Activated naive CD8-positive, alpha-beta T cell treated with anti-CD3 and anti-CD28 coated beads, Interleukin-2, amount 50 U/mL, for 24 hours (primary cell): ENCODE measurements at places on chromosomes 7 and 10.

DNA sequence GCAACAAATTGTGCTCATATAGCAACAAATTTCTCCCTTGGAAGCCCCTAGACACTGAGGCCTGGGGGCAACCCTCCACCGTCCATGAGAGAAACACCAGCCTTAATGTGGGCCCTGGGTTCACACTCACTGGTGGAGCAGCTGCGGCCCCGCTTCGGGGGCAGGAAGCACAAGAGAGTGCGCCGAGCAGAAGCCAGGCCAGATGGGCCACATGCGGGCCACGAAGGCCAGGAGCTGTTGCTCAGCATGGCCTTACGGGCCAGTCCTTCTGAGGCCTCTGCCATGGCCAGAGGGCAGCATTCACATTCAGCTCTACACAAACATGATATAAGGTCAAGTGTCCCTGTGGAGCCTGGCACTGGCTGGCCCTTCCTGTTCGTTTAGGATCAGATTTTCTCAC lies 60.0 kb upstream of the VIPR2 start:
- DNase-seq, result no peak

DNA sequence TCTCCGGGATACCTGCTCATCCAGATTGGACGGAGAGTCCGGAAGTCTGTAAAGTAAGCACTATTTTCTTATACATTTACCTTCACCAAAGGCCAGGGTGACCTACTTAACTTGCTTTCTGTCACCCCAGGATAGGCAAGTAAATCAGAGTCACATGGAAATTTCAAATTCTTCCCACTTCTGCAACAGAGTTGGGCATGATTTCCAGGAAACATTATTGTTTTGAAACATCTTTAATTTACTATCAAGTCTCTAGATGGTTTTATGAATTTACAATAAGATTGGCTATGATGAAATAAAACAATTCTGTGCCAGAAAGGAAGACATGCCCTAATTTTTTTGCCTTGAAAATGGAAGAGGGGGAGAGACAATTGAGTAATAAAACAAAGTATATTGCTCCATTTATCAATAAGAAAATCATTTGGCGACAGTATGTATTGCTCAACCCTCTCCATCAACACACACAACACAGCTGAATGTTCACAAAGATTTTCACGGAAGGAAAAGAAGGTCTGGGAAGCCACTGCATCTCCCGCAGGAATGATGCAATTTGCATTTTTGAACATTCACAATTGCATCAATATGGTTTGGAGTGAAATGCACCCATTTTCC lies 702.8 kb downstream of the PARD3 start:
- no peak for DNase-seq

DNA sequence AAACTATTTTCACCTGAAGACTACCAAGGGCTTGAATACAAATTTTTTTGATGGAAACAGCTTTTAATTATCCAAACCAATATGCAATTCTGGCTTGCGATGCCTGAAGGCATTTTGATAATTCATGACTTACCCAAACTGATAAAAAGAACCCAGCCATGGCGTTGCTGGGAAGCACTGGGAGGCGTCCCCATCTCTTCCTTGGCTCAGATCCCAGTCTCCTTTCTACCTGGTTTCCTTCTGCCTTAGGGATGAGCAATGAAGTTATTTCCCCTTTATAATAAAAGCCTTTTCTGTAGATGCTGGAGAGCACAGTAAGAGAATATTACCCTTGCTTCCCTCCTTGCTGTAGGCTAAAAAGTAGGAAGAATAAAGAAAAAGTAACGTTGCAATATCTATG lies 129.1 kb upstream of the ANK3 start:
- DNase-seq, result no peak

- DNase-seq, result no peak
Measured at GRCh38 chr7:132177708-132178401, 398.4 kb downstream of the PLXNA4 start.

DNA sequence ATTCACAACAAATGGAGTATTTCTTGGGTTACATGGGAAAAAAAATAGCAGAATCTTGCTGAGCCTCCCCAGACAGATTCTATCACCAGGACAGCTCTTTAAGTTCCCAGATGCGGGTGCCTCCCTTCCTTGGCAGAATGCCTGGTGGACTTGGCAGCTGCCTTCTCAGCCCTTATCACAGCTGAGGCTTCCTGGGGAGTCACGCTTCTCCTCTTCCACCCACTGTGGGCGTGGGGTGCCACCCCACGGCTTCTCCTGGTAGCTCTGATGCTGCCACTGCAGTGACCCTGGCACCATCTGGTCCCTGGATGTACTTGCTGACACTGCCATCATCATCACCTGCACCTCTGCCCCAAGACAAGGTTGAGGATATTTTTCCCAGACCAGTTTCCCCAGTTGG lies 16.2 kb upstream of the NME8 start:
- peak; percentile 15 for DNase-seq

DNA sequence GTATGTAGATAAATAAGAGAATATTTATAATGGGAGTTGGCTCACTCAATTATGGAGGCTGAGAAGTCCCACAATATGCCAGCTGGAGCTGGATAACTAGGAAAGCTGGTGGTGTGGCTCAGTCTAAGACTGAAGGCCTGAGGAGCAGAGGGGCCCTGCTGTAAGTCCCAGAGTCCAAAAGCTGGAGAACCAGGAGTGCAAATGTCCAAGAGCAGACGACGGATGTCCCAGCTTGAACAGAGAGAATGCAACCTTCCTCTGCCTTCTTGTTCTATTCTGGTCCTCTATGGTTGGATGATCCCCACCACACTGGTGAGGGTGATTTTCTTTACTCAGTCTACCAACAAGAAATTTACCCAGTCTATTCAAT lies 13.2 kb downstream of the IL2RA start:
- DNase-seq, result no peak

GRCh38 chr10:128657548-128657947 lies 531.3 kb upstream of the MKI67 start:
- DNase-seq, result no peak

GRCh38 chr7:139747662-139748372 lies 30.0 kb downstream of the HIPK2 start:
- no peak for DNase-seq

DNA sequence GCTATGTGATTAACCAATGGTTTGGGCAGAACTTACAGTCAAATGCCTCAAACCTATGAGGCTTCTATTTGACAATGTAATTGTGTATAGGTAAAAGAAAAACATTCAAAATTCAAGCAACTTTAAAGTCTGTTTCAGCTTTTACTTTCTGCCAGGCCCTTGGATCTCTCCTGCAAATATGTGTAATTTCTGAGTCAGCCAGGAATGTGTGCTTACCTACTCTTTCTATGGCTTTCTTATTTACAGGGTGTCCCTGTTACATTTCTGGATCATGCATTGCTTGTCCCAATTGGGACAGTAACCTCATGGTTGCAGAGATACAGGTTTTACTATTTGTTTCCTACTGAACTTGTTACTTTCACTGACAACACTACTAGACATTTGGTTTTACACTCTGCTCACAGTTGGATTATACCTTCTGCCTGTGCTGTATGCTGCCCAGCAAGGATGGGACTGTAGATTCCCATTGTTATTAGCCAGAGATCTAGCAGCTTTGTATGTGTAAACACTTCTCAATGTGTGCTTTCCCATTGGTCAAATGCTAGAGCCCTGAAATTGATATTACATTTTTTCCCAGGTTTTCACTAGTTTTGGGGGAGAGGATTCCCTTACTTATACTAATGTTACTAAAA lies 355.3 kb downstream of the ARL4A start:
- DNase-seq, result no peak

- DNase-seq, result no peak
Measured at GRCh38 chr7:49333180-49333881, 409.0 kb downstream of the CDC14C start.

DNA sequence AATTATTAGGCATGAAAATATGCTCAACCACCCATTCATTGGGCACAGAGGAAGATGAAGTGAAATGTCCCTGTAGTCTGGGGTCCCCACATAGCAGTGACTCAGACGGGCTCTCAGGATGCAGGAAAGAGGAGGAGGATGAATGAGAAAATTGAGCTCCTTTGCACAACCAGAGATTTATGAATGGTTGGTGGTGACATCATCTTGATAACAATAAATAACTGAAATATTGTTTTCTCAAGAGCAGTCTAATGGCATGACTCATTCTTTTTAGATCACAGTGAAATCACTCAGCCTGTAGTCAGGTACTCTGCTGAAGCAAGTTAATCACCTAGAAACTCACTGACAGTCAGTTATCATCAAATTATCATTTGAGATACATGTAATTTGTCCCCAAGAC lies 254.1 kb downstream of the RELN start:
- DNase-seq, result no peak

DNA sequence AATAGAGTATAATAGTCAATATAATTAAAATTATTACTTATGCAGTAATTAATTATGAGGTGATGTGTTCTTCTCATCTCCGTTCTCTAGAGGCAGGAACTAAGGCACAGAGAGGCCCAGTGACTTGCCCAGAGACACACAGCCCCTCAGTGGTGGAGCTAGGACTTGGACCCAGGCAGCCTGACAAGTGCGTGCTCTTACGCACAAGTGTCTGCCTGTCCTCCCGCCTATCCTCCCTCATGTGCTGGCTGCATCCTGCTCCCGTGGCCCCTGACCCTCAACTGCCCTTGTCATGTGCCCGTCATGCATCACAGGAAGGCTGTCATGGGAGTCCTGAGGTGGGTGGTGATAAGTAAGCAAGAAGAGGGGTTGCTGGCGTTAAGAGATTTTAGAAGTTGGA lies 14.3 kb downstream of the IL2RA start:
- DNase-seq, result no peak

DNA sequence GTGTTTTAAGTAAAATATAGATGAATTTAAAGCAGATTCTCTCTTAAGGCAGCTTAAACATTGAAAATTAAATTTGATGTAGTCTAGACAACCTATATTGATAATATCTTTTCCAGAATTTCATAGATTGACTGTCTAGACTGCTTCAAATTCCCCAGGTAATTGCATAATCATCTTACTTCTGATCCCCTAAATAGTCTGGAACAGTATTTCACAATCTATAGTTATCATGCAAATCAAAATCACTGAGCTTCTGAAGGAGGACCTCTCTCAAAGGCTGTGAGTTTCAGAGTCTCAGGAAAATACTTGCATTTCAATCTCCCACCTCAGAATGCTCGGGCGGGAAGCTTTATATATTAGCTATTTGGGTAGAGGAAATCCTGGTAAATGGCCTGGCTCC lies 87.3 kb downstream of the SEMA3A start:
- no peak for DNase-seq

DNA sequence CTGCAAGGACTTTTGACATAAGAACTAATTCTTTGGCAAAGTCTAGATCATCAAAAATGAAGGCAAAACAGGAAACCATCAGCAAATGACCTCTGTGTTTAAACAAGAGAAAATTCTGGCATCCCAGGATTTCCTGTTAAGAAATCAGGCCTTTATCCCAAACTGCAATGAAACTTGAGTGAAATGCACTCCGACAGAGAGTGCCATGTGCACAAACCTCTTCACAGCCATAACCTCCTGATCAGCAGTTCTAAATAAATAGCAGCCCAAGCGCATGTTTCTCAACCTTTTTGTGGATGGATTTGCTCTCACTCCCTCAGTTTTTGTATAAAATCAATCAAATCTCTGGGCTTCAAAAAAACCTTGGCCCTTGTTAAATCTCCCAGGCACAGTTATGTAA lies 107.7 kb upstream of the EEPD1 start:
- DNase-seq, result no peak

- peak; percentile 71 for DNase-seq
Measured at GRCh38 chr10:8061274-8062211, 7.1 kb downstream of the GATA3 start.

GRCh38 chr10:79266543-79267312 lies 80.5 kb upstream of the PPIF start:
- no peak for DNase-seq

GRCh38 chr10:88131511-88132139 lies 268.2 kb downstream of the PTEN start:
- DNase-seq, result no peak

- DNase-seq, result no peak
Measured at GRCh38 chr7:81736091-81736490, 33.8 kb downstream of the HGF start.

GRCh38 chr7:134750083-134751062 lies 29.1 kb upstream of the CALD1 start:
- DNase-seq, result peak; percentile 77

DNA sequence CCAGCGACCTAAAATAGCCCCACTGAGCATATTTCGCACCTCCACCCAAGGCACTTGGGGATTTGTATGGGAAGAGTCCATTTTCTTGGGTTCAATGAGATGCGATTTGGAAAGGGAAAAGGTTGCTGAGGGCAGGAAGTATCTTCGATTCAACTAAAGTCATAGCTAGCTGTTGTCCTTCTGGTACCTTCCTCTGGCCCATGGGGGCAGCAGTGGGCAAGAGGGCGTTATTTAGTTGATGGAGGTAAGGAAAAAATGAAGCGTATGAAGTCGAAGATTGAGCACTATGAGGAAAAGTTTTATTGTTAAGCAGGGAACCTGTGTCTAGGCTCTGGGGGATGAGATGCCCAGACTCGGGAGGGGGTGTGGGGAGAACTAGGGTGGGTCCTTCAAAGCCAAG lies 135.4 kb downstream of the EVX1 start:
- DNase-seq, result no peak

GRCh38 chr7:95840953-95841950 lies 68.9 kb downstream of the DYNC1I1 start:
- DNase-seq, result no peak

DNA sequence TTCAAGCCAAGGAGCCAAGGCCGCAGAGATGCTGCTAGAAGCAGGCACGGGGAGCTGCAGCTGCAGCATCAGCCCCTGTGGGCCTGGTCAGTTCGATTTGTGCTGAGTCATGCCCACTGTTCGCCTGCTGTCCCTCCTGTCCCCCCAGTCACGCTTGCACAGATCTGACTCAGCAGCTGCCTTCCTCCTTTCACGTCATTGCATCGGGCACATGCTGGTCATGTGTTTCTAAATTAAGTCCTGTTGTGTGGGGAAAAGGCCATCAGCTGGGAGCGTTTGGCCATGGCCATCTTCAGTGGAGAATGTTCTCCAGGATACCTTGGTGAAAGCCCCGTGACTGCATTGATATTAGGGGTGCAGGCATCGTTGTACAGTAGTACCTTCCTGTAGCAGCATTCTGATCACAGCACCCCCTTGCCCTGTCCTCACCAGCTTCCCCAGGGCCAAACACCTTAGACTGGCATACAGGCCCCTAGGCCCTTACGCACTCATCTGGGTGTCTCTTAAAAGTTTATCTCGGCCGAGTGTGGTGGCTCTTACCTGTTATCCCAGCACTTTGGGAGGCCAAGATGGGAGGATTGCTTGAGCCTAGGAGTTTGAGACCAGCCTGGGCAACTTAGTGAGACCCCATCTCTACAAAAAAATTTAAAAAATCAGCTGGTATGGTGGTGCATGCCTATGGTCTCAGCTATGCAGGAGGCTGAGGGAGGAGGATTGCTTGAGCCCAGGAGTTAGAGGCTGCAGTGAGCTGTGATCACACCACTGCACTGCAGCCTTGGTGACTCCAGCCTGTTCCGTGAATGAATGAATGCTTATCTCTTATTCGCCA lies 23.2 kb downstream of the POR start:
- no peak for DNase-seq

- DNase-seq, result no peak
Measured at GRCh38 chr7:154503962-154504550, 451.9 kb downstream of the DPP6 start.

- no peak for DNase-seq
Measured at GRCh38 chr10:90589825-90590224, 268.0 kb downstream of the HTR7 start.

GRCh38 chr7:41060796-41061195 lies 642.1 kb downstream of the INHBA start:
- DNase-seq, result no peak
